LNCaP clone FGC (cell line): ENCODE measurements at places on chromosomes 13 and 19.
A peak's percentile ranks its signal among the peaks of the same experiment; 100 is the strongest.

DNA sequence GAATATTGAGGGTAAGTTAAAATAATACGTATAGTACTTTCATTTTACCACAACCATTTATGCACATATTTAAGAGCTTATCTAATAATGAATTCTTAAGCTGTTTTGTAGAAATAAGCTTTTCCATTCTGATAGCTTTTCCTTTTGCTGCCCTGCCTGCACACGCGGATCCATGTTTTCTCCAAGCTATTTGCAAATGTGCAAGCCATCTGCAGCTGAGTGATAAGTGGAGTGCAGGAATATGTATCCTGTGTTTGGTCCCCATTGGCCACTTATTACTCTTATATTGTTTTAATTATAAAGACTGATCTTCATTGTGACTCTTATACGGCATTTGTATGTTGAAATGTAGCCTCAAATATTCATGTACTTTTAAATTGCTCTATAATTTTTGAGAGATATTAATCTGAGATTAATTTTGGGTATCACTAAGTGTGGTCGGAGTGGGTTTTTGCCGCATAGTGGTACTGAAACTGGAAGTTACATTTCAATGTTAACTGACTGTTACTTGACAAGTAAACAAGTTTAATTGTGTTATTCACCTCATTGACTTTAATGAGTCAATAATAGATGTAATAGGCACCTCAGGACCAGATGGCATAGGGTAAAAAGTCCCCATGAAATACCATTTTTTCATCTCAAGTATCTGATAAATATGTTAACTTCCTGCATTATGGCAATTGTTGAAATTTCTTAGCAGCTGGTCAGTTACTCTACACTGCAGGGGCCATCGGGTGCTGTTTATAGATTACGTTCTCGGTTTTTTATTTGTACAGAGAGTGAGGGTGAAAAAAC, 1567.4 kb downstream of the EFNB2 start:
- no peak for DNase-seq

GRCh38 chr13:34376483-34376882, 558.5 kb downstream of the RFC3 start:
- no peak for DNase-seq

- peak; percentile 84 for DNase-seq
Measured at GRCh38 chr19:6020166-6020882, 42.4 kb upstream of the RANBP3 start.

DNA sequence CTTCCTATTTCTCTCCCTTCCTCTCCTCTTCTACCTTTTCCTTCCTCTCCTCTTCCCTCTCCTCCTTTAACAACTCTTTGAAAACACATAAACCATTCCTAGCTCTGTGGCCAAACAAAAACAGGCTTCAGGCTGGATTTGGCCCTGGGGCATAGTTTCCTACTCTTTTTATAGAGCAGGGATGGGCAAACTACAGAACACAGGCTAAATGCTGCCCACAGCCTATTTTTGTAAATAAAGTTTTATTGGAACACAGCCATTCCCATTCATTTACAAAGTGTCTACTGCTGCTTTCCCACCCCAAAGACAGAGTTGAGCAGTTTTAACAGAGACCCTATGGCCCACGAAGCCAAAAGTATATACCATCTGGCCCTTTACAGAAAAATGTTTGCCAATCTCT, 35.4 kb downstream of the LHFPL6 start:
- DNase-seq = no peak

- DNase-seq = no peak
Measured at GRCh38 chr13:51832471-51833152, 12.4 kb downstream of the TMEM272 start.

DNA sequence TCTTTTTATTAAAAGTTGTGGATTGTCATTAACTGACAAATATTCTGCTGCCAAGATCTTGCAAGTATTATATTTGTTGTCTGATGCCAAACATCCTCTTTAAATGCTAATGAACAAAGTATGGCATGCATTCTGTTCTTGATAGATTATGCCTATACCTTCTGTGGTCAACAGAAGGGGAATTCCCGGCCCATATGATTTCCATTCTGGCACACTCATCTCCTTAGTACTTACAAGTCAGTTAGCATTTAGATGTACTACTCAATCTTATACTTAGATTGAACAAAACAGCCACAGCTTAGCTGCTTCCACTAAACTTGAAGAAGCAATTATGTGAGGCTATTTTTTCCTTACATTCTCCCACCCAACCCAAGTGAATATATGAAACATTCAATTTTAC, 246.1 kb upstream of the DACH1 start:
- no peak for DNase-seq

DNA sequence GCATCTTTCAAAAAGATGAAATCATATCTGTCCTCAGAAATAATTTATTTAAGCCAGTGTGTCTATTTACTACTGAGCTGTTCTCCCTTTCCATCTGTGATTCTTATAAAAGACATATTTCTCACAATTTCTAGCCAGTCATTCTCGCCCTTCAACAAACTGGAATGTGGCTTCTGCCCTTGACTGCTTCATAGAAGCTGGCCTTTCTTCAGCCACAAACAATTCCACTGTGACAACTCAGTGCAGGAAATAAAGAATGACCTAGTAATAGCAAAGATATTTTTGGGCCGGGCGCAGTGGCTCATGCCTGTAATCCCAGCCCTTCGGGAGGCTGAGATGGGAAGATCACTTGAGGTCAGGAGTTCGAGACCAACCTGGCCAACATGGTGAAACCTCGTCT, 655.5 kb downstream of the PCDH9 start:
- no peak for DNase-seq

GRCh38 chr13:83622422-83622784, 259.9 kb downstream of the SLITRK1 start:
- DNase-seq = no peak

DNA sequence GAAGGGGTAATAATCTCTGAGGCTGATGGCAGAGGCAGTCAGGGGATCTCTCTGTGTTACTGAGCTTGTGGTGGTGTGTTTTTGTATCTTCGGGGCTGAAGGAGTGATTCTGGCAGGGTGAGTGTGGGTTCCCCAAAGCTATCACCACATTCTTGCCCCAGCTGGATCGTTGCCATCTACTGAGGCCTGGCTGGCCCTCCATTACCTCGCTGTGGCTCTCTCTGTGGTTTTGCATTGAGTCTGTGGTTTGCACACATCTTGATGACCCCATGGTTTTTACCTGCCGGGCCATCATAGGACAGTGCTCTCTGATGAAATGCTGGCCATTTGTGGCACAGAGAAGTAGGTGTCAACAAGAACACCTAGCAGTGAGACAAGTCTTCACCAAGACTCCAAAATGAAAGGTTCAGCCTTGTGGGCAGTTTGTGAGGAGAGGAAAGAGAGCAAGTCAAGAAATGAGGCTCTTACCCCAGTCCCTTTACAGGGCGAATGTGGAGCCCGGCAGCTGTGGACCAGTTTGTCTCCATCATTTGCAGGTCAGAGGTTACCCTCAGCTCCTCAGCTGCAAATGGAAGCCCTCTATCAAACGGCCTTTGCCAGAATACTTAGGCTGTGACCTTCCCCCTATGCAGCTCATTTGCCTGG, 69.0 kb upstream of the NPAS1 start:
- DNase-seq = no peak

DNA sequence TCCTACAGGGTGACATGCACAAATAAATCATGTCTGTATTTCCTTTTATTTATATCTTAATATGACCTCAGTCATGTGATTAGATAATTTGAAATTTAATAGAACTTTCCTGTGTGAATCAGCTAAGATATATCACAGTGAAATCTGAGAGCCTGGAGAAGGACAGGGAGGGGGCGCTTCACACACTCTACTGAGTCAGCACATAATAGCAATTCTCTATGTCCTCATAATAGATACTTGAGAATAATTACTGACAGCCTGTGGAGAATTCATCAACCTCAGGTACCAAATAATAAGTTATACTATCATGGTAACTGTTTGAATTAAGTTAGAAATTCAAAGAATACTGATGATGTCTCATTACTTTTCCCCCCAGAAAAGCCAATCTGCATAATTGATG, 98.0 kb upstream of the SLC10A2 start:
- no peak for DNase-seq

DNA sequence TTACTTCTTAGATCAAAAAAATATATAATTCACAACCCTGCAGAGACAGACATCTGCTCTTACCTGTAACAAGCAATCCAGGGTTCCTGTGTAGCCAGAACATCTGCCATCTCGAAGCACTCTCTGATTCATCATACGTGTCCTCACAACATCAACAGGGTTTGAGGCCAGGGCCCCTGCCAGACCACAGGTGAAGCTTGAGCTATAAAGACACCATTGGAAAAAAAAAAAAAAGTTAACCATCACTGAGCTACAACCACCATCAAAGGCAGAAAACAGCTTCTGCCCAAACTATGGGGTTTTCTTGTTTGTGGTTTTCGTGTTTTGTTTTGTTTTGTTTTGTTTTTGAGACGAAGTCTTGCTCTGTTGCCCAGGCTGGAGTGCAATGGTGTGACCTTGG, 19.3 kb downstream of the SLC25A30 start:
- no peak for DNase-seq

DNA sequence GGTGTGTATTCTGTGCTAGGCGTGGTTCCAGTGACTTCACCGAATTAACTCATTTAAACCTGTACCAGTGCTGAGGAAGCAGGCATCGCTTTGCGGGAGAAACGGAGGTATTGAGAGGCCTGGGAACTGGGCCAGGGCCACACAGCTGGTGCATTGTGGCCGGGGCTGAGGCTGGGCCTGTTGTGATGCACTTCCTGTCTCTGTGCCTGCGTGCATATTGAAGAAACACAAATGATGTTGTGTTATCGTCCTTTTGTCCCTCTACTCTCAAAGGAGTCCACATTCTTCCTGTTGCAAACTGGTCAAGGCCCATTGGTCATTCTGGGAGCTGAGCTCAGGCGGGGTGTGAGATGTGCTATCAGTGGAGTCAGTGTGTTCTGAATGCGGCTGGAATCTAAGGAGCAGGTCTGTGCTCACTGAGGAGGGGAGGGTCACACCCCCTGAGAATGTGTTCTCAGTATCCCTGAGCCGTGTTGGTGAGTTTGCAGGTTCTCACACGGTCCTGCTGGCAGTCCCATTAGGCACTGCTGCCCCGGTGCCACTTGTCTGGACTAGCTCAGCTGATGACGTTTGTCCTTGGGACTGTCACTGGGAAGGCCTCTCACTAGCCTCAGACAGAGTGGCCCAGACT, 62.1 kb downstream of the ARHGEF7 start:
- no peak for DNase-seq

DNA sequence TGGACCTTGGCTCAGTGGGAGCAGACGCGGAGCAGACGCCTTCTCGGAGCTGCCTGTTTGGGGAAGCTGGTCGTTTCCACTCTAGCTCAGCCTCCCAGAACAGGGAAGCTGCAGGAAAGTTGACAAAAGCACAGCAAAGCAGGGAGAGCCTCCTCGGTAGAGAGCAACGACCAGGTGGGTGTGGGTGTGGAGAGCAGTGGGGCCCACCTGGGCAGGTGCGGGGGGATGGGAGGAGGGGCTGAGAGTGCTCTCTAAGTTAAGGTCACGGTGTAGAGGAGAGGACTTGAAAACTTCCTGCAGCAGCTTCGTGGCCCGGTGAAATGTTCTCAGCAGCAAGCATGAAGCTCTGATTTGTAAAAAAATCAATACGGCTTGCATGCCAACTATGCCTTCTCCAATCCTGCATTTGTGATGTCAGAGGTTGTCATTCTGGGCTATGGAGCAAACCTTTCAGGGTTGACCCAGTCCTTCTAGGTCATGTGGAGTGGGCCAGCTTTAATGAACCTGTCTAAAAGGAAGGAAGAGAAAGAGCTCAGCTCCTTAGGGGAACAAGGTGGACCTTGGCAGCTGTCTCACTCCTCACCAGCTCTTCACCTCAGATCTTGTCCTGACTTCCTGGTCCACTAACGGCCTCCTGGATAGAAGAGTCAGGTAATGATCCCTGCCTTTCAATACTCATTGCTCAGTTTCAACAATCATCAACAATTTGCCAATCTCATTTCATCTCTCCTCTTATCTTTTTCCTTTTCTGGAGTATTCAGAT, 85.8 kb upstream of the UBL3 start:
- no peak for DNase-seq

DNA sequence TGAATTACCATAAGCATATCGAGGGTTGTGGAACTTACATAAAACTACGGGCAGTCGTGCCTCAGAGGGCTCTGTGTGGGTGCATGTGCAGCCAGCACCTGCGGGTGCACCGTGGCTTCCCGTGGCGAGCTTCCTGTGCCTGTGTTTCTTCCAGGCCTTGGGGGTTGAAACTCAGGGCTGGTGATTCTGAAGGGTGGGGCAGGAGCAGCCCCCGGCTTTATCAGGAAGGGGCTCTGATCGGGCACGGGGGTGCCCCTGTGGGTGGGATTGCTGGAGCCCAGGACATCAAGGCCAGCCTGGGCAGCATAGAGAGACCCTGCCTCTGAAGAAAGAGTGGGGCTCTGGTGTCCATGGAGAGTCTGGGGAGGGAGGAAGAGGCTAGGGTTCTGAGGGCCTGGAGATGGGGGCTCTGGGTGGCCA, 11.1 kb downstream of the ATP4B start:
- no peak for DNase-seq

- DNase-seq = no peak
Measured at GRCh38 chr19:33465834-33466233, 55.8 kb downstream of the PEPD start.

- DNase-seq = no peak
Measured at GRCh38 chr19:2273356-2274184, 8.4 kb downstream of the PEAK3 start.

DNA sequence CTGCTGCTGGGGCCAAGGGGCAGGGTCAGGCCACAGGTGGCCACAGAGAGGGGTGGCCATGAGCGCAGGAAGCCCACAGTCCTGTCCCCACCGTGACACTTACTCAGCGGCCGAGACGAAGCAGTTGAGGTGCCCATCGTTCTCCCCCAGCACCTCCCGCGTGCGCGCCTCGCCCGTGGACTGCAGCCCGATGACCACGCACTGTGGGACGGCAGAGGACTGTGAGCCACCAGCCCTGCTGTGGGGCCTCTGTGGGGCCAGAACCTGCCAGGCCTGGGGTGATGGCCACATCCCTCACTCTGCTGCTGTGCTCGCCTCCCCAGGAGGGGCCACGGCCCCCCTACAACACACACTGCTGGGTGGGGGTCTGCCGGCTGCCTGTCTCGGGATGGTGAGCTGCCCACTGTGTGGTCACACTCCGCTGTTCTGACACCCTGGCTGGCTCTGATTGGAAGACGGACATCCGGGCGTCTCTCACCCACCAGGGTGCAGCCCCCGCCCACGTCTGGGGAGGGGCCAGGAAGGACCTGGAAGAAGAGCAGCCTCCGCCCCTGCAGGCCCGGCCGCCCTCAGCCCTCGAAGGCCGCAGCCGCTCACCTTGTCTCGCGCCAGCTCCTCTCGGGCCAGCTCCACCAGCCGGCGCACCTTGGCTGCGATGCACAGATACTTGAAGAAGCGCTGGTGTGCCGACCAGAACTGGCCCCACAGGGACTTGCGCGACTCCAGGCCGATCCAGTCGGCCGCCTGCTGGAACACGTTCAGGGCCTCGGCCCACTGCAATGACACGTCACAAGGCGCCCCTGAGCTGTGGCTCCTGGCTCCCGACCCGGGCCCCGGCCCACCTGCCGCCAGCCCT, 13.2 kb downstream of the GPX4 start:
- DNase-seq = no peak

DNA sequence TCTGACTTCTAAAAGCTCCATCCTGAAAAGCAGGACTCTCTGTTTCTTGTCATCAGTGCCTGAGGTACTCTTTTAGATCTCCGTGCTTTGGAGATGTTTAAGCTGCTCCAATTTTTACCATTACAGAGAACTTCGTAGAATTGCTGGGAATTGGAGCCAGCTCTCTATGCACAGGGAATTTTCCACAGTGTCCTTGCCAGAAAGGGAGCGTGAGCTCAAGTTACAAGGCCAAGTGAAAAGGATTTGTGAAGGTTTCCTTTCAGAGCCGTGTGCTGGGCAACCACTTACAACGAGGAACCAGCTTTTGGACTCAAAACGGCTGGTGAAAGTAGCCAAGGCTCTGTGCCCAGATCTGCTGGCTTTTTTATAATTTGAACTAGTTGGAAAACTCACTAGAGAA, 82.6 kb downstream of the NUFIP1 start:
- DNase-seq = no peak
